ENCODE measurements at places on chromosomes 16 and 17. TPM values are rescaled to one million over a fixed set of nuclear protein-coding genes. Genes with fewer than 3 reads are reported as not detected.

Gene SLC5A10
- not detected for total RNA-seq

GRCh38 chr17:15920758-15921239, 24.1 kb upstream of the ADORA2B start:
- DNase-seq, result no peak

GRCh38 chr17:8855477-8856204, 11.8 kb downstream of the PIK3R6 start:
- no peak for DNase-seq

DNA sequence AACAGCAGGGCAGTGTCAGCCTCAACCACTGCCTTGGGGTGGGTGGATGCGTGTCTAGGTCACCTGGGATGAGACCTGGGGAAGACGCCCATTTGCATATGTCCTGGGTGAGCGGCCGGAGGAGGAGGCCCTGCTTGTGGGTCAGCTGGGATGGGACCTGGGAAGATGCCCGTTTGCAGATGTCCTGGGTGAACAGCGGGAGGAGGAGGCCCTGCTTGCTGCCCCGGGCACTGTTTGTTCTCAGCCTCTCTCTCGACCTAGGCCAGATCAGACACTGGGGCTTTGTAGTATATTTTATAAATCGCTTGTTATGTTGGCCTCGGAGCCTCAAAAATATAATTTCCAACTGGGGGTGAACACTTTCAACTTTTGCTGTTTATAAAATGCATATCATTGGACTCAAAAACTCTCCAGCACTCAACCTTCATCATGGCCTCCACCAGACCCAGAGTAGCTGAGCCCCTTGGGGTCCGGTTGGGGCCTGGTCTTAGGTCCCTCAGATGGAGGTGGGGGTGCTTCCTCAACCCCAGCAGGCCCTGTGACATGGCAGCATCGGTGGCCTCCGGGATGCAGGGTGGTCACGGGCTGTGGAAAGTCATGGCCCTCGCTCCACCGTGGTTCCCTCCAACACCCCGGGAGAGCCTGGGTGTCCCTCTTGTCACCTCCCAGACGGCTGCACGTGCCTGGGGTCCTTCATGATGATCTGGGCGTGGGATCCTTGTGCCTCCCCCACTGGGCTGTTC, 17.3 kb downstream of the DBNDD1 start:
- peak; percentile 34 for DNase-seq

Gene RTN4RL1
- total RNA-seq, result 1.6 TPM

- DNase-seq, result no peak
These were observed 88.5 kb downstream of the MRC2 start for GRCh38 chr17:62715882-62716390.

Gene NPIPA5
- 18.7 TPM for total RNA-seq

- no peak for DNase-seq
These were observed 10.4 kb downstream of the DCUN1D3 start for GRCh38 chr16:20889625-20890275.

GRCh38 chr17:5592382-5592781, 8.1 kb upstream of the NLRP1 start:
- DNase-seq, result no peak

Gene RAB34
- 9.0 TPM for total RNA-seq

GRCh38 chr16:13962232-13962631, 42.3 kb downstream of the ERCC4 start:
- no peak for DNase-seq

DNA sequence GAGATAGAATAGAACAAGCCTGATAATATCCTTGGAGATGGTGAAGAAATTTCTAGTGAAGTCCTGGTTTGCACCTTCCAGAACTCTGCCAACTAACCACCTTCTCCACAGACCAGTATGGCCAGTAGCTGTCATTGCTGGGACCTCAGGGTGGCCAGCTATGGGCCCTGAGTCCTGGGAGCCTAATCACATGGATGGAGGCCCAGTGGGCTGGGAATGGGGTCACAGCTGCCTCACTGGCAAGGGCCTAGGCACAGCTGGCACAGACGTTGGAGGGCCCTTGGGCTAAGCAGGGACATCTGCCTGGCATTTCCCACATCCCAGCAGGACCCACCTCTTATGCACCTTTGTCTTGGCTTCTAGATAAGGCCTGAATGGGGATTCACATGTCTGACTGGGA, 7.6 kb upstream of the WNT3 start:
- no peak for DNase-seq

DNA sequence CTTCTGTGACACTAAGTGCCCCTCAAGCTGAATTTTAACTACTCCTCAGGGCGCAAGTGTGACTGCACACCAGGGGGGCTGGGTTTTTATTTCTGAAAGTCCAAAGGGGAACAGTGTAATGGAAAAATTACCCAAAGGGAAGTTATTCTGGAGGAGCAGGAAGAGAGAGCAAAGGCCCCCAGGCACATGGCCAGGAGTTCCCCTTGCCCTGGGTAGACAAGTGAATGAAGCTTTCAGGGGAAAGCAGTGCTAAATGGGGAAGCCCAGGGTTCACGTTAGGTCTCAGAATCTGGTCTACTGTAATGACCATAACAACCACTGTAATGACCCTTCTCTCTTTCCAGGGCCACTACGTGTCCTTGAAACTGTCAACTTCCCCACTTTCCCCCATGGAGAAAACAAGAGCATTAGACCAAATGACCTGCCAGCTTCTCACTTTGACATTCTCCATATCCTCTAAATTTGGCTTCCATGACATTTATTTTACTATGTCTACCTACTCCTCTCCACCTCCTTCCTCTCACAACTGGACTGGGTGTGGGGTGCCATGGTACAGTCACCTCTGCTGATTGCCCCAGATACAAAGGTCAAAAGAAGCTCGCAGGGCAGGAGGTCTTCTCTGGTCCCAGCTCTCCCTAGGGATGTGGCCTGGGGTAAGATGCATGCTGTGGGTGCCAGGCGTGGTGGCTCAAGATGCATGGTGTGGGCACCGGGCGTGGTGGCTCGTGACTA, 34.1 kb upstream of the MMP2 start:
- DNase-seq, result no peak

Gene IRX3
- total RNA-seq, result 1.7 TPM

GRCh38 chr16:89981414-89981813, 32.9 kb downstream of the DEF8 start:
- no peak for DNase-seq

Gene HOXB2
- total RNA-seq, result 3.1 TPM

DNA sequence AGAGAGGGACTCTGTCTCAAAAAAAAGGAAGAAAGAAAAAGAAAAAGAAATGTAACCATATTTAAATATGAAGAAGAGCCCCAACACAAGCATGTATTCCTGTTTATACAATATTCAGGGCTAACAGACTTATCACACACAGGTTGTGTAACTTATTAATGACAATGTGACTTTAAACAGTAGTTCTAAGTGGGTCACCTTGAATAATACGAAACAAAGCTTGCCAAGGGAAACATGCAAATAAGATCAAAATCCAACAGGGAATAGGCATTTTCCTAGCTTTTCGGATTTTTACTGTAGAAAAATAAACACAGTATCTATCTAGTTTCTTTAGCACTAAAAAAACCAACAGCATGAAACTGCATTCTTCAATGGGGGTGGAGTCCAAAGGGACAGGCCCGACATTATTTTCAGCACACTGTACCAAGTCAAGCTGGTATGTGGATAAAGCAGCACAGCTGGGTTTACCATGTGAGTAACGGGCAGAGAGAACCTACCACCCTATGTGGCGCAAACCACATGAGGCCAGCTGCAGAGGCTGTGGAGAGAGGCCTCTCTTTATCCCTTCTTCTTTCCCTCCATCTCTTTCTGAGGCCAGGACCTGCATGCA, 45.3 kb downstream of the TOM1L2 start:
- no peak for DNase-seq

Gene TBC1D3E
- not detected for total RNA-seq

DNA sequence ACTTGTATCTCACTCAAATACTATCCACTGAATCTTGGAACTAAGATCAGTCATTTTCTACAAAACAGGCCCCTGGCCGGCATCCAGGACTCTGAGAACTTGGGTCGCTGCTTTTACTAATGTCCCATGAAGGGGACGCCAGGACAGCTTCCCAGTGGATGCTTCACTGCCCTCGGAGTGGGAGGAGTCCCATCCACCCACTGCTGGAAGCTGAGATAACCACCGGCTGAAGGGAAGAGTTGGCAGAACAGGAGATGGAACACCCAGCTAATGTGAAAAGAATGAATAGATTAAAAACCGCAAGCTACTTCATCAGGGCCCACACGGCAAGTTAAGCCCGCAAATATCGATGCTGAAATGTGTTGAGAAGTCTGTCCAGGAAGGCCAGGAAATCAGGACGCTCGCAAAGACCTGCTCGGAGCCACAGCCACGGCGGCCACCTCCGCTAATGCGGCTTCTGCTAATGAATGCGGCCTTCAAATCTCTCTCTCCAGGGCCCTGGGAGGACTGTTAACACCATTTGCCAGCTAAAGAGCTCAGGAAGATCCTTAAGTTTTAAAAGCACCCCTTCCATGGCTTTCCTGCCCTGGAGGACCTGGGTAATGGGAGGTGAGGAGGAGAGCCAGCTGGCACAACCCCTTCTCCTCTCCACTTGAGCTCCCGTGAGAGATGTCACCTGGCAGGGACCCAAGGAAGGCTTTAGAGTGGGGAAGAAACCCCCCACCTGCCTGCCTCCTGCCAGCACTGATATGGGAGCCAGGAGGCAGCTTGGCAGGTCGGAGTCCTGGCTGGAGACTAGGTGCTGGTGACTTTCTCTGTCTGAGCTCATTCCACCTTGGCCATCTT, 226.6 kb upstream of the RPL38 start:
- no peak for DNase-seq

DNA sequence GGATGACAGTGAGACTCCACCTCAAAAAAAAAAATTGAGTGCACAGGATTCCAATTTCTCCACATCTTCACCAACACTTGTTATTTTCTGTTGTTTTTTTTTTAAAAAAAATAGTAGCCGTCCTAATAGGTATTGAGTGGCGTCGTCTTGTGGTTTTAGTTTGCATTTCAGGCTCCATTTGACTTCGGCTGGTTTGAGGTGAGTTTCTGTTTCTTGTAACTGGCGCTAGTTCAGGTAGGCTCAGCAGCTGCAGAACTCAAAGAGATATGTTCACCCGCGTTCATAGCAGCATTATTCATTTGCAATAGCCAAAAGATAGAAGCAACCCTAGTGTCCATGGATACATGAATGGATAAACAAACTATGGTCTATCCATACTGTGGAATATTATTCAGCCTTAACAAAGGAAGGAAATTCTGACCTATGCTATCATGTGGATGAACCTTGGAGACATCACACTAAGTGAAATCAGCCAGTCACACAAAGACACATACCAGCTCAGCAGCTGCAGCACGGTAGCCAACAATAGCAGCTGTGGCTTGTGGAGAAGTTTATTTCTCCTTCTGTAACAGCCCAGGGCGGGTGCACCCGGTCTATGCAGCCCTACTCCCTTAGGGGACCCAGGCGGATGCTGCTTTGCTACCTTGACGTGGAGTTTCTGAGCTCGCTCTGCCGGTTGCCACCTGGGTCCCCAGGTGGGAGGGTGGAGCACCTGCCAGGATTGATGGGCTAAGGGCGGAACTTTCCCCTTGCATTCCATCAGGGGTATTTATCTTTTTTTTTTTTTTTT, 44.9 kb downstream of the TMEM235 start:
- DNase-seq, result no peak

DNA sequence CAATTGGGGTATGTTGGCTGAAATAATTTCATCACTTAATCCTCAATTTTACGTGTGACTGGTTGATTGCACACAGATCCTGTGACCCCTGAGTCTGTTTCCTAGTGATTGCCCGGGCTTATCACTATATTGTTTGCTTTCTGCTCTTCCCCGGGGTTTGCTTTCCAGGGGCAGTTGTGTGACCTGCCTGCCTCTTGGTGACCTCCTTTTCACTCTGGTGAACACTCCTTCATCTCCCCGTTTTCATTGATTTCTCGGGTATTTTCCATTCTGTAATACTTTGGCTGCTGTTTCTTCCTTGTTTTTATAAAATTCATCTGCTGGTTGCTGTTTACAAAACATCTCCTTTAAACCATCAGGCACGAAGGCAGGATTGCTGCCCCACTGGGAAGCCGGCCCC, 36.0 kb downstream of the NTN1 start:
- no peak for DNase-seq

Gene RARA
- total RNA-seq, result 47.6 TPM

DNA sequence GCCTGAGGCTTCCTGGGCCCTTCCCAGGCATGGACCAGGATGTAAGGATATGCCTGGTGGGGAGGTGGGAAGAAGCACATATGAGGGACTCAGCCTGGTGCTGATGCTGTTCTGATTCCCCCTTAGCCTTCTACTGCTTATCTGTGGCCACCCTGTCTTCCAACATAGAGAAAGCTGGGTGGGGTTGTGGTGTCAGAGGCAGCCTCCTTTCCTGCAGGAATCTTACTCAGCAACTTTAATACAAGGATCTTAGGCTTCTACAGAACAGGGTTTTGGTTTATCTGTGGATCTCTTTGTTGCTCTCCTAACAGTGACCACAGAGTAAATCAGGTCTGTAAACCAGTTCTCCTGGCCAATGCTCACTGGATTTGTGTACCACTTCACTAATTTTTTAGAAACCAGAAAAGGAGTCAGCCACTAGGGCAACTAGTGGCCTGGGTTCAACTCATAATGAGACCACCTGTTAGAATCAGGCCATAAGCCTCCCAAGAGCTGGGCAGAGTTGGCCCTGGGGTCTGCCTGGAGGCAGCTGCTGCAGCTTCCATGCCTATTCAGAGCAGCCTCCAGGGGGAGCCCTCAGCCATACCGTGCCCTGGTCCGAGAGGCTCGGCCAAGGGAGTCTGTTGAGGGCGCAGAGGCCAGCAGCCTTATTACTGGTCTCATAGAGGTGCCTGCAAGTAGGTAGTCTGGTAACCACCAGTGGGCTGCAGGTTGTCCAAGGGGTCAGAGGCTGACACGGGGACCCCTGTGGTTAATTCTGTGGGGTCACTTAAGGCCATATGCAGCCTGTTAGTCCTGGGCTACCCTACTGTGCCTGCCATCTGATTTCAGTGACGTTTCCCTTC, 7.1 kb downstream of the HAS3 start:
- peak; percentile 71 for DNase-seq

All from psoas muscle (tissue), 8 donors.